ENCODE measurements at places on chromosomes 12 and 14.

GRCh38 chr14:64778104-64778754, 74.0 kb downstream of the PLEKHG3 start:
- no peak for DNase-seq

- DNase-seq, result peak; percentile 23
These were observed 53.6 kb downstream of the BRMS1L start for GRCh38 chr14:35879654-35880249.

DNA sequence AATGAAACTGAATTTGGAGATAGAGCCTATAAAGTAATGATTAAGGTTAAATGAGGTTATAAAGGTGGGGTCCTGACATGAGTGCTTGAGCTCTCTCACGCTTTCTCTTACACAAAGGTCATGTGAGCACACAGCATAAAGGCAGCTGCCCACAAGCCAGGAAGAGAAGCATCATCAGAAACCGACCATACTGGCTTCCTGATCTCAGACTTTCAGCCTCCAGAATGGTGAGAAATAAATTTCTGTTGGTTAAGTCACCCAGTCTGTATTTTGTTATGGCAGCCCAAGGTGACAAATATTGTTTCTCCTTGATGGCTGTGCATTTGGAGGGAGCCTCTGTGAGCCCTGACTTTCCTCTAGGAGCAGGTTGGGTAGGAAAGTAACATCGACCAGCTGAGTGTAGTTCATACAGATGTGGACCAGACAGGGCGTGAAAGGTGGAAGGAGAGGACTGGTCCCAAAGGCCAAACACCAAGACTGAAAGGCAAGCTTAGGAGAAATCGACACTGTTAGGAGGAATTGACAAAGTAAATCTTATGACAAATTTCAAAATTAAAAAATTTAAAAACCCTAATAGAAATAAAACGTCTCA, 97.6 kb upstream of the SLC38A2 start:
- DNase-seq, result no peak

DNA sequence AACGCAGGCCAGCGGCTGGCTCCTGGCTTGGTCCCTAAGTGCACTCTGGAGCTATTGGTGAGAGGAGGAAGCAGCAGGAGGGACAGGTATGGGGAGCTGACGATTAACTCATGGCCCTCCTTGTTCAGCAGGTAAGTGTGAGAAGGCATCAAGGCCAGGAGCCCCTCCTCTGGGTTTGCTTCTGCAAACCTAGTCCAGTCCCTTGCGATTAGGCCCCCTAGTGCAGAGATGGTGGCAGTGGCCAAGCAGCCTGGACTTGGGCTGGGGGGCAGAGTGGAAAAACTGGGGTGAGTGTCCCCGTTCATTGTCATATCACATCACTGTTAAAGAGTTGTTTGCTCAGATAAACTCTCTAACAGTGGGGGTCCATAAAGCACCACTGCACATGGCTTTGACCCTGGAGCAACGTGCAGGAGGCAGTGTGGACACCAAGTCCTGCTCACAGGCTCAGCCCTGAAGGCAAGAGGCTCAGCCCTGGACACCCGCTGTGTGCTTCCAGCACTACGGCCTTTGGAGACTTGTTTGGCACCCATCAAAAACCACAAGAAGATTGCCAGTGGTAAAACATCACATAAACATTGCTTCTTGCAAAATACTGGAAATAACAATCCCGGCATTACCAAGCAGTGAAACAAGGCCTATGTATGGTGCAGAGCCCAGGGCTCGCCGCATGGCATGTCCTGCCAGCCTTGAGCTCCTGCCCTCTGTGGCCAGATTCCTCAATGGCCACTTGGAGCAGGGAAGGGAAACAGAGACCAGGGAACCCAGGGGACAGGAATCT, 184.3 kb upstream of the RTL1 start:
- no peak for DNase-seq

DNA sequence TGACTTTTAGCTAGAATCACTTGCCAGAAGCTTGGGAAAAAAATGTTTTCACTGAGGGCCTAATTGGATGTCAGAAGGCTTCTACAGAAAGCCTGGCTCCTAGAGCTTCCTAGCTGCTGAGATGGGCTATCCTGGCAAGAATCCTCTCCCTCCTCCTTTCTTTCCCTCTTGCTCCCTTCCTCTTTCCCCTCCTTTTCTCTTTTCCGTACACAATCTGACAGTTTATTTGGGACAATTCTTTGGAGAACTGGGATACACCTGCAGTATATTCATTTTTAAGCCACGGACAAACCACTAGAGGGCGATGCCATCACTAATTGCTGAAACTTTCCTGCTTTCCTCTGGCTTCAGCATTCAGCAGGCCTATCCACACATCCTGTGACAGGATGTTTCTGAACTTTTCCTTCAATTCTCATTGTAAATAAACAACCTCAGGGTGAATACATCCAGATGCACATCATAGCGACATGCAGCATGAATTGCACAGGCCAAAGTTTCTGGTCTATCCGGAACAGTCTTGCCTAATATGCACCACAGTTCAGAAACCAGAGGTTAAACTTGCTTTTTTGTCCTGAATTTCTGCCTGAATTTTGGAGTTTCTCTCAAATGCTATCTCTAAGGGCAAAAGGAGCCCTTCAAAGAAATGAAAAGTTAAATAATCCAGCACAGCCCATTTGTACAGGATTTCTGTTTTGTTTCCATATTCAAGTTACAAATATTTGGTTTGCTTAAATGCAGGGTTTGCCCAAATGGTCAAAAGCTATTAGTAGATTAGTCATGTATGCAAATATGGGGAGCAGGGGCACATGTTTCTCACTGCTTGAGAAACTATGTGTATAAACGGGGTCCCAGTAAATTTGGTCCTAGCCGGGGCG, 142.8 kb downstream of the PAWR start:
- DNase-seq, result no peak

DNA sequence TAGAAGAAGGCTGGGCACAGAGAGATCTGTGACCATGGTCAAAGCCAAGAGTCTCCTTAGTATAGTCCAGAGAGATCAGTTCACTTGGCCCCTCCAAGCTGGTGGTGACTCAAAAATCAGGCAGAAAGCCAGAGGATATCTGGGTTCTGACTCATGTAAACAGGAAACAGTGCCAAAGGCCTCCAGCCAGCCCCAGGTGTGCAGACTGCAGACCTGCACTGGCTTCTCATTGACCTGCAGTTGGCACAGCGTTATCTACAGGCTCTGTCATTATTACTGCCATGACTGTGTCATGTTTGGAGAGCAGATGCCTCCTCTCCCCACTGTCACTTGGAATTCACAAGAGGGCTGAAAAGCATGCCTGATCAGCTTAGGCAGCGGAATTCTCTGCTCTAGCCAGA, 295.7 kb upstream of the PRKD1 start:
- no peak for DNase-seq

- no peak for DNase-seq
These were observed 39.6 kb downstream of the HECTD4 start for GRCh38 chr12:112342587-112342986.

DNA sequence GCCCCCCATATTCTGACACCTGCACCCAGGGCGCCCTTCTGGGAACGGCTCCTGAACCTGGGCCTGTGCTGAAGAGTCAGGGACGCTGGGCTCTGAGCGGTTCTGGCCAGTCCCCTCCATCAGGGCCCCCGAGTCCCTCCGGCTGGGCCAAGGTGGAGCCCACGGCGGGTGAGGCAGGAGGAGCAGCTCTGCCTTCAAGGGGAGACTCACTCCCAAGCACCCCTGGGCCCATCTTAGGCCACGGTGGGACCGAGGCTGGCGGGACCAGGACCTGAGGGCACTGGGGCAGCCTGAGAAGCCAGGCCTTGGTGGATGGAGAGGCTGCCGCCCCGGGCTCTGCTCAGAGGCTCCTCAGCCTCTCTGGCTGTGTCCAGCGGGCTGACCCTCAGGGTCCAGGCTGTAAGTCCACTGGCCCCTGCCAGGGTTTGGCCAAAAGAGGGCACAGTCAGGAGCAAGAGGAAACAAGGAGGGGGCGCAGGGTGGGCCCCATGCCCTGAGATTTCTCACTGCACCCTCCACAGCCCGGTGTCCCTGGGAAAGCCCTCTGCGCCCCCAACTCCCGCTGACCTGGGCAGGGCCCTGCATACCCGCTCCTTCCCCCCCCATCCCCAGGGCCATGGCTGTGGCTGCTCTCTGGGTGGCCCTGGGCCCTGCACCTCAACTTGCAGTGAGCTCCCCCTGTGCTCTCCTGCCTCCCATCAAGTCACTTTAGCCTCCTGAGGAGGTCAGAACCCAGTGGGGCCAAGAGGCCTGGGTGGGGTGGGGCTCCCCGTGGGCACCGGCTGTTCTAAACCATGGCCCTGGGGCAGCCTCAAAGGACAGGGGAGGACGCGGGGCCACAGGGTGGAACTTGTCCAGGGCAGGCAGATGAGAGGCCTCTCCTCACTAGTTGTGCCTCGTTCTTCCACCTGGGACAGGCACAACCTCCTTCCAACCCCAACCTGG, 266.4 kb upstream of the SFSWAP start:
- DNase-seq, result no peak

- DNase-seq, result no peak
These were observed 57.9 kb upstream of the NAV3 start for GRCh38 chr12:77772676-77773298.

DNA sequence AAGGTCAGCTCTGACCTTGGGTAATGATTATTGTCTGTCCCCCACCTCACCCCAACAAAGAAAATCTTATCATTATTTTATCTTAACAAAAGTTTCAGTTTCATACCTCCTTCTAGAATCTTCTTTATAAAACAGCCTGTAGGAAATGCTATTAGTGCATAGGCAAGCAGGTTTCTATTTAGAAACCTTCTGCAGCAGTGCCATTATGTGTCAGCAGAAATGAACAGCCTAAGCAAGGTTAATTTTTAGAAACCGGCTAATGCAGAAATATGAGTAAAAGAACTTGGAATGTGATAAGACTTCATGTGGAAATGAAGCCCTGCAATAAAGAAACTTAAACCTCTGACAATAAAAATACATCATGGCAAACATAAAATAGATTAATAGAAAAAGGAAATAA, 814.4 kb downstream of the FSCB start:
- no peak for DNase-seq

DNA sequence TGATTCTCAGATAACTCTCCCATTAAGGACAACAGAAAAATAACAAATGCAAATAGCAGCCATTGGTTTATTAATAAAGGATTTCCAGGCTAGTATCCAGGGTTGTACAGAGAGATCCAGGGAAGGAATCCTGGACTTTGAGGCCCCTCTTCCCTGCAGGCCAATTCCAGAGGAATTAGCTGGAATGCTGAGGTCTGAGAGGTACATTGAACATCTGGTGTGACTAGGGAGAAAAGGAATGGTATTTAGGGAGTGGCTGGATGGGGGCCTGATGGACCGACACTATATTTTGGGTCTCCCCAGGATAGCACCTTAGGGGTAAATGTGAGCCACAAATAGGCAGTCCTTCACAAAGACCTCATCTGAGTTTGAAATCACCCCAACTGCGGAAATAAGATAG, 924.5 kb downstream of the AACS start:
- DNase-seq, result no peak

- DNase-seq, result no peak
These were observed 129.3 kb downstream of the ACSS3 start for GRCh38 chr12:81207173-81207572.

DNA sequence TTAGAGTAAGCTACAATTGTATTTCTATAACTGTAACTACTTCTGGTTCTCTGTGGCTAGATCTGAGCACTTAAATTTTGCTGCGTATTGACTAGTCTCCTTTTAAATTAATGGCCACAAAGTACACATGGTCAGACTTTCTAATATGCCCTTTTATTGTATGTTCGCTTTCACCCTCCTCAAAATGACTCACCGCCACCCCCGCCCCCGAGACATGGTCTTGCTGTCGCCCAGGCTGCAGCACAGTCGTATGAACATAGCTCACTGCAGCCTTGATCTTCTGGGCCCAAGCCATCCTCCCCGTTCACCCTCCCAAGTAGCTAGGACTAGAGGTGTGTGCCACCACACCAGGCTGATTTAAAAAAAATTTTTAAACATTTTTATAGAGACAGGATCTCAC, 11.8 kb downstream of the MTERF2 start:
- no peak for DNase-seq

DNA sequence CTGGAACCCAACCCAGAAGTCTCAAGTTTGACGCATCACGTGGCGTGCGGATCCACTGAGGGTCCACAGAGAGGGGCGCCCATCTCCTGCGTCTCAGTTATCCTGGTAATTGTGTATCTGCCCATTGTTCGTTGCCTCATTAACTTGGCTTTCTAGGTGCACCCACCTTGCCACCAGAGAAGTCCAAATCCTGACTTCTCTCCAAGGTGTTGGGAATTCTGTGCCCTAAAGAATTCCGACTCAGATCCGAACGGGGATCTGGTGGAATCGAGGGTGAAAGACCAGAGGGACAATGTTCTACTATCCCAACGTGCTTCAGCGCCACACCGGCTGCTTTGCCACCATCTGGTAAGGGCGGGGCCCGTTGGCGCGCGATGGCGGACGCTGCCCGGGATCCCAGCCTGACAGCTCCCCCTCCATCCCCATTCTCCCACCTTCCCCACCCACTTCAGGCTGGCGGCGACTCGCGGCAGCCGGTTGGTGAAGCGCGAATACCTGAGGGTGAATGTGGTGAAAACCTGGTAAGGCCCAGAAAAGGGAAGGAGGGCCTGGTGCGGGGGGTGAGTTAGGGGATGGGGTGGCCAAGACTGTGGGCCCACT, 481 bp downstream of the REC8 start:
- DNase-seq, result no peak

DNA sequence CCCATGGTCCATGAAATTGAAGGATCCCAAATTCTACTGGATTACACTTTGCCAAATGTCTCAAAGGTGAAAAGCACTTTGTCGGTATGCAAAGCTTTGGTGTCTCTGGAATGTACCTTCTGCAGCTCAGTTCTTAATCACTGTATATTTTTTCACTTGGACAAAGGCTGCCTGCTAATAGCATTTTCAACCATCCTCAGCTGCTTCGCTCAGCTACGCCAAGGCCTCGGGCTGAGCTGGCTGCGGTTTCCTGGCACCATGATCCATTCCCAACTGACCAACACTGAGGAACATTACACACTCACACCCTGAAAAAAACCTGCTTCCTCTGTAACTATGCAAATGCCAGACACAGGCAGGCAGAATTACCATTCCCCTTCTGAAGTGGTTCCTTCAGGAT, 335.2 kb downstream of the DPF3 start:
- no peak for DNase-seq
